Stimulated activated CD4-positive, alpha-beta T cell treated with anti-CD3 and anti-CD28 coated beads, TNF-alpha, amount 100 ng/mL, for 4 hours (primary cell): ENCODE measurements at places on chromosomes 4 and X.

- no peak for DNase-seq
Measured at GRCh38 chrX:9191392-9191791, 157.5 kb upstream of the FAM9B start.

DNA sequence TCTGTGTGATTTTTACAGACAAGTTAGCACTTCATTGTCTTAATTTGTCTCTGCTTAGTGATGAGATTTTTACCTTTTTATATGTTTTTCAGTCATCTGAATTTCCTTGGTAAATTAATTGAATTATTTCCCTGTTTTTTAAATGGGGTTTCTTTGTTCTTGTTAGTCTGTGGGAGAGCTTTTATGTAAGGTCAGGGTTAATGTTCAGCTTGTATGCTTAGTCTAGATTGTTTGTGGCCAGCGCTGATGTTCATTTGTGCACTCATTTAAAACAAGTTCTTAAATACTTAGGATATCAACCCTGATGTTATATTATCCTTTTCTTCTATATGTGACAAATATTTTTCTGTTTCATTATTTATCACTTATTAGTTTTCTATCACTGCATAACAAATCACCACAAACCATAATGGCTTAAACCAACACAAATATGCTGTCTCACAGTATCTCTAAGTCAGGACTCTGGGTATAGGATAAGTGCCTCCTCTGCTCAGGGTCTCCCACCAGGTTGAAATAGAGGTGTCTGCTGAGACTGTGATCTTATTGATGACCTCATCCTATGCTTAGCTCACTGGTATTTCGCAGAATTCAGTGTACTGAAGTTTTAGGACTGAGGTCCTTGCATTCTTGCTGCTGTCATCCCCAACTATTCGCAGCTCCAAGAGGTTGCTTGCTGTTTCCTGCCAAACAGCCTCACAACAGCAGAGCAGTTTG lies 53.2 kb downstream of the ATP10D start:
- no peak for DNase-seq

- DNase-seq, result no peak
Measured at GRCh38 chr4:38313999-38314561, 349.9 kb upstream of the KLF3 start.

DNA sequence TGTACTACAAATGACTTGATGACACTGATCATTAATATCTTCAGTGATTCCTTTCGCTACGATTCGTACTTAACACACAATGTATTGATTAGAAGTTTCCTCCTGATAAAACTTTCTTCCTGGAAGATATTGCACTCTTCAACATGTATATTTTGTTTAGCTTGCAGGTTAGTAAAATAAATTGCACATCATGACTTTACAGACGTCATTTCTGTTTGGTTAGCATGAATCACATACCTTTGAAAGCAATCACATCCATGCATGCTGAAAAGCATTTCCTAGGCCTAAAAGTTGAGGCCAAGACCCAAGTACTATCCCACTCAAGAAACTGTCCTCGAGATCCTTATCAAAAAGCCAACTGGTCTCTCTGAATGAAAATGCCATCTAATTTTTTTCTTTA lies 1841.0 kb upstream of the PCDH7 start:
- DNase-seq, result no peak

- no peak for DNase-seq
Measured at GRCh38 chr4:125097729-125098128, 217.0 kb upstream of the FAT4 start.

DNA sequence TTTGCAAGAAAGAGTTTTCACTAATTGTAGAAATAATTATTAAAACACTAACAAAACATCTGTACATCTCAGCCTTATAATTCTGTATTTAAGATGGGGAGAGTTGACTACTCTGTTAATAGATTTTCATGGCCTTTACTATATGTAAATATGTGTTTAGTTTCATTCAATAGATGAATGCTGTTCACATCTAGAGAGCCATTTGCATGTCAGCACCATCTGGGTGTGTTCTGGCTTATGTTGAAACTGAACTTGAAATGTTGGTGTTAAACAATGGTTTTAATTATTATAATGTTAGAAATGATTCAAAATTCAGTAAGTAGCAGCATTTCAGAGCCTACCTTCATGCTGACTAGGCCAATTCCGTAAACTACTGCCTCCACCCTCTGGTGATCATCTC lies 102.5 kb upstream of the ADAD1 start:
- no peak for DNase-seq

DNA sequence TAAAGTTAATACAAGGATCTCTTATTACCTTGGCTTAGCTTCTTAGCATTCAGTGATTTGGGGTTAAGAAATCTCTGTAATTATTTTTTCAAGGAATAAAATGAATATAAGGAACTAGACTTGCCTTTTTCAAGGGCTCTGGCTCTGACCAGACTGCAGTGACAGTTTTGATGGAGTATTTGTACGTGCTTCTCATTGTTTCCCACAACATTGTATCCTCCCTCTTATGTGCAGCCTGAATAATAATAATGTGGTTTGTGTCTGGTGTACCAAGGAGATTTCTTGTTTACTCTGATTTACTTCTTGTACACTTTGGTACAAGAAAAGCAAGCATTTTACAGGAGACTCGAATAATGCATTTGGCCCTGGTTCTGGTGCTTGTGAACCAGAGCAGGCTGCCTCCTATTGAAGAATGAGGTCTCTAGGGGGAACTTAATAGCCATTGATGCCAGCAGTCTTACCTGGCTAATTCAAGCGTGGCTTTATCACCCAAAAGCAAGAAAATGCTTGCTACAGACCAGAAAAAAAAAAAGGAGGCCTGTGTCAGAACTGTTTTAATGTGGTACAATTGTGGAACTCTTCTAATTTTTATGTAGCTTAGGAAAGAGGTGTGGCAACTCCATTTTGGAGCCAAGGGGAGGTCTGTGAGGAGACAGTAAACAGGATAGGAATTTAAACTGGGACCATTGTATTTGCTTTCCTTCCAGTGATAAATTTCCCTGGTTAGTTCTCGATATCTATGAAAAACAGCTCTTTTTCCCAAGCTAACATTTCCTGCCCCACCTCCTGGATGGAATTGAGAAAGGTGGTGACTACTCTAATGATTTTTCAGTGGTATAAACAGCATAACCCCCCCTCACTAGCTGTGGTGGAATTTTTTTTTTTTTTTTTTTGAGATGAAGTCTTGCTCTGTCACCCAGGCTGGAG lies 5.6 kb downstream of the OTC start:
- no peak for DNase-seq

- no peak for DNase-seq
Measured at GRCh38 chr4:103907414-103907813, 187.6 kb upstream of the TACR3 start.

DNA sequence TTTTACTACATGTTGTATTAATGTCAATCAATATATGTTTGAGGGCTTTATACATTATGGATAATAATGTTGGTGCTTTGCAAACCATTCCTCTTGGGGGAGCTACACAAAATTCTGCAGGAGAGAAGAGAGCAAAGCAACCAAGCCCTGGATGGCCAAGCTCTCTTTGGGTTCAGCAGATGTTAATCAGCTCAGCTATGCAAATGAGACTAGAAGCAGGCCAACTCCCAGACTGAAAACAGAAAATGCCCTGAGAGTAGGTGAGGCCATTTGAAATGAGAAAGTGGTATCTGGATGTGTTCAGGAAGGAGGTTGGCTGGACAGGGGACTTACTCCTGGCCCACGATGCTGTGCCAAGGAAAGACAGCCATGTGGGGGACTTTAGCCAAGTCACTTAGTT lies 387.0 kb downstream of the BCOR start:
- DNase-seq, result no peak

DNA sequence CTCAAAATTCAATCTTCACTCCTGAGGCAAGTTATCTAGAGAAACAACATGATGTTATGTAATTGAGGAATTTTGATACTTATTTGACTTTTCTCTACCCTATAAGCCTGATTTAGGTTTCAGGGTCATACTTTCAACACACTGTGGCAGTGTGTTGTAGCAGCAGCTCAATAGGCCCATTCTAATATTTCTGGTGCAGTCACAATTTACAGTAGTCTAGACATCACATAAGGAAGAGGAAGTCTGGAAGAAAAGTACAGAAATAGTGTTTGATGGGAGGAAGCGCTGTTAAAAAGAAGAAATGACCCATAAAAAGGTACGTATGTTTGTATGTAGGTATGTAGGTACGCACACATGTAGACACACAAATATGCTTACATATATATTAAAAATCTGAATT lies 194.3 kb downstream of the ARHGAP24 start:
- no peak for DNase-seq
